ENCODE measurements at places on chromosomes 5 and 9. TPM values are rescaled to one million over a fixed set of nuclear protein-coding genes. Genes with fewer than 3 reads are reported as not detected.

Gene TAS2R1
- total RNA-seq, result not detected

Gene HSPA4
- 270 TPM for total RNA-seq

Gene QSOX2
- 28.0 TPM for total RNA-seq

Gene TLX3
- not detected for total RNA-seq

Gene NDST1
- 3.9 TPM for total RNA-seq

GRCh38 chr5:122179701-122180100, 50.4 kb downstream of the ZNF474 start:
- DNase-seq, result no peak

DNA sequence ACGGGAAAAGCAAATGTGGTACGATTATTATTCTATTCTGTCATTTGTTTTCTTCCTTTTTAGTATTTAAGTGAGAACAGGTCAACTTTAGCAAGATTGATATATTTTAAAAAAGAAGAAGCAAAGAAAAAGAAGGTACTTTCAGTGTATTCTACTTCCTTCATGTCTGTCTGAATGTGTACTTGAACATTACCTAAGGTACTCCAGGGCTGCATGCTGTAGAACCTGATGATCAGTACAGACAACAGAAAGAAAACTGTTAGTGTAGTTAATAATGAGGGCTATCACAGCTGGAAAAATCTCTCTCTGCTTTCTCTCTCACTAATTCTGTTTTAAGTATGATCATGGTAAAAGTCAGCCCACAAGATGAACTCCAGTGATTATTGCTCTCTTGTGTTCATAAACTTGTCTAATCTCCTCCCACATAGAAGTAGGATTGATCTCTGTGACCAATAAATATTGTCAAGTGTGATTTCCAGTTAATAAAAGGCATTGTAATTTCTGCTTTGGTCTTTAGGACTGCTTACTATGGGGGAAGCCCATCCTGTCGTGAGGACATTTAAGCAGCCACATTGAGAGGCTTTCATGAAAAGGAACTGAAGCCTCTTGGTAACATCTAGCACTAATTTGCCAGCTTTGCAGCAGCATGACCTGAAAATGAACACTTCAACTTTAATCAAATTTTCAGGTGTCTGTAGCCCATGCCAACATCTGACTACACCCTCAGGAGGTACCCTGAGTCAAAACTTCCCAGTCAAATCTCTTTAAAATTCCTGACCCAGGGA, 864.0 kb upstream of the ACO1 start:
- no peak for DNase-seq

- no peak for DNase-seq
Observed at GRCh38 chr5:102532123-102532522, 33.3 kb upstream of the SLCO6A1 start.

DNA sequence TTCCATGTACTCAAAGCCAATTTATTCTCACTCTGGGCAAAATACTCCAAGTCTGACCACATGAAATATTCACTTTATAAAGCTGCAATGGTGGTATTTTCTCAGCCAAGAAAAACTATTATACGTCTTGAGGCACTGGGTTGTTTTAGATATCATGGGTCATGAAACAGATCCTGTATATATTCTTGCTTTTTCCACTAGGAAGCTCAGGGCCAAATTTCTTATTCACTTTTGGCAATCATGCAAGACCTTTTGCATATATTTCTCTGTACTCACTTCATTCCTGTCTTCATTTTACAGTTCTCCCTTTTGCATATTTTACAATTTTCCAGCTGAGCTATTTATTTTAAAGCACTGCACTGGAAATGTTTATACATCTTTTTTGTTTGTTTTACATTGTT, 49.8 kb downstream of the GABBR2 start:
- no peak for DNase-seq

GRCh38 chr5:143064676-143065075, 294.5 kb downstream of the ARHGAP26 start:
- DNase-seq, result no peak

DNA sequence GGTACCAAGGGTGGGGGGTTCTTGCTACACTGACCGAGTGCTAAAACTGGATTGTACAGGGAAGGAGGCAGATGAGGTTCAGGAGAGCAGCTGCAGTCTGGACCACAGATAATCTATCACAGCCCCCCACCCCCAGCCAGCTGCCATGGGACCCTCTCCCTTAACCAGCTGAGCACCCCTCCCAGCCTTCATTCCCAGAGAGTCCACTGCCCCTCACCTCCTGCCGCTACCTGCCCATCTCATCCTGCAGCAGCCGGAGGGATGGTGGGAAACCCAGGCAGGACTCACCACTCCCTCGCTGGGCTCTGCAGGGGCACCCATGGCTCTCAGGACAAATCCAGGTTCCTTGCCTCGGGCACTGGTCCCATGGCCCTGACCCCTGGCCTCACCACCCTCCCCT, 66.7 kb downstream of the MRPL36 start:
- no peak for DNase-seq

DNA sequence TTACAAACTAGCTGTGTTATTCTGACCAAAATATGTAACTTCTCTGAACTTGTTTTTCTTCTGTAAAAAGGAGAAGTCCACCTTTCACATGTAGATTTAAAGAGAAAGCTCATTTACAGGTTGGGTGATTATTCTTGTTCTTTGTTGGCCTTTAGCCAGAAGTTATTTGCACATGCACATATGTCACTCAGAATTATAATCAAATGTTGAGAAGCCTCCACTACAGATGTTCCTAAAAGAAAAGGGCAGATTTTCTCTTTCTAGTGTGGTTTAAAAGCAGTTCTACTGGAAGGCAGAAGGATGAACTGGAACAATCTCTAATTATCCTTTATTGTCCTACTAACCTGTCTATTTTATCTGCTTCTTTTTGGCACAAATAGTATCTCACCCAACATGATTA, 209.8 kb upstream of the ELAVL2 start:
- no peak for DNase-seq

DNA sequence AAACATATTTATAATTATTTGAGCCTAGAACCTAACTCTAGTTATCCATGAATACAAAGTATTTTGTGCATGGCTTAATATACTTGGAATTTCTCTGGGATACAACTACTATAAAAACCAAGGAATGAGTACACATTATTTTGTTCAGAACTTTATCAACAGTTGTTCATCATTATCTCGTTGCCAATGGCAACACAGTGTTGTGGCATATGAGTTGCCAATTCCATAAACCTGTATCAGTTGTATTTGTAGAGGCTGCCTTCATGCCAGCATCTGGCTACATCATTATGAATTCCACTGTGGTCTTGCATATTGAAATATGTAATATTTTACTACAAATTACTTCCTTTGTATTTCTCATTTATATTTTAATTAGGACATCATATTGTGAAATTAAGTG, 250.4 kb downstream of the FSTL4 start:
- DNase-seq, result no peak

GRCh38 chr5:116411101-116411571, 163.5 kb downstream of the SEMA6A start:
- DNase-seq, result no peak

DNA sequence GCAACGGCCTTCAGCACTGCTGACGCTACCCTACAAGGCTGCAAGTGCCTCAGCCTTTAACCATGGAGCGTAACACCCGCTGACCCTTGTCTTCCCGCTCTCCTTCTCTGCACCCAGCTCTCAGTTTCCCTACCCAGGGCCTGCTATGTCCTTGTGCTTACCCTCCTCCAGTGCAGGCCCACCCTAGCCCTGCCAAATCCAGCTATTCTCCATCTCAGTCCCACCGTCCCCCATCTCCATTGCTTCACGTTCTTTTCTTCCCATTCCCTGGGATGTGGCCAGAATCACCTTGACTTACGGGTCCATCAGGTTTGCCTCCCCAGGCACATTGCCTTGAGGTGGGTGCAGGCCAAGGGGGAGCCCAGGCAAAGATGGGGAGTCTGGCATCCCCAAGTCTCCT, 91.2 kb downstream of the PAX5 start:
- no peak for DNase-seq

DNA sequence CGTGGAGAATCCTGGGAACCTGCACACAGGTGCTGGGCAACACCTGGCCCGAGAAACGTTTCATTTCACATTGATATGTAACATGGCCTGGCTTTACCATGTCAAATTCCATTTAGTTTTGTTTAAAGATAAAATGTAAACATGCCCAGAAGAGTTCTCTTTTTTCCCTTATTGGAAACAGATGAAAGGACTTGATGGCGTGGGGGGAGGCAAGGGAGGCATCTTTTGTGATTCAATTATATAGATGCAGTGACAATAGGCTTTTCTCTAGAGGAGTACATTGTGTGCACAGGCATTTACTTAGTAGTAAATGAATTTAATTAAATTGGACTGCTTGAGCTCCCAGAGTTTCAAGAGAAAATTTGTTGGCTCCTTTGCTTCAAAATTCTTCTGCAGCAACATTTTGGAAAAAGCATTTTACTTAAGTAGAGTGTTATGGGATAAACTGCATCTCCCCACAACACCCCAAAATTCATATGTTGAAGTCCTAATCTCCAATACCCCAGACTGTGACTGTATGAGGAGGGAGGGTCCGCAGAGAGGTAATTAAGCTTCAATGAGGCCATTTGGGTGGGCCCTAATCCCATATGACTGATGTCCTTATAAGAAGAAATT, 254.3 kb upstream of the NFIL3 start:
- no peak for DNase-seq

DNA sequence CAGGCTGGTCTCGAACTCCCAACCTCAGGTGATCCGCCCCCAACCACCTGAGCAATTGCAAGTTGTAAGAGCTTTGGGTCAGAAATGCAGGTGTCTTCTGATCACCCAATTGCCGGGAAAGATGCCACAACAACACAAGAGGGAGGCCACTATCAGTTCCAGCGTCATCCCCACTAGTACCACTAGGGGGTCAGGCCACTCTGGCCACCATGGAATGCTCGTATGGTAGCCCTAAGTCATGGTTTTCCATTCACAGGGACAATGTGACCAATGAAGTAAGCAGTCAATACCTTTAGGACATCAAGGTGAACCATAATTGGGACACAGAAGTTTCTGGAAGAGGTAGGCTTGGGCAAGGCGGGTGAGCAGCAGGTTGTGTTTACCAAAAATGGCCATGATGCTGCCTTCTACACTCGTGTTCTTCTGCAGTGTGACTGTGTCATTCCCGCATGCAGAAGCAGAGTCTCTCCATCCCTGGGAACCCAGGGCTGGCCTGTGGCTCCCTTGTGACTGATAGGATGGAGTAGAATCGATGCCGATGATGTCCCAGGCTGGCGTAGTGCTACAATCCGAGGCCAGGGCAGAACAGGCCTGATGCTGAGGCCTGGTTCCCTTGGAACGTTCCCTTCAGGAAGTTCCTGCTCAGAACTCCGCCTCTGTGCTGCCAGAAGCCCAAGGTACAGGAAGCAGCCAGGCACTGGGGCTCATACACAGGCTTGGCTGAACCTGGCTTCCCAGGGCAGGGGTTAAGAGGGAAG, 42.2 kb upstream of the ANKRD33B start:
- DNase-seq, result no peak

GRCh38 chr5:31023105-31023504, 170.4 kb upstream of the CDH6 start:
- no peak for DNase-seq

DNA sequence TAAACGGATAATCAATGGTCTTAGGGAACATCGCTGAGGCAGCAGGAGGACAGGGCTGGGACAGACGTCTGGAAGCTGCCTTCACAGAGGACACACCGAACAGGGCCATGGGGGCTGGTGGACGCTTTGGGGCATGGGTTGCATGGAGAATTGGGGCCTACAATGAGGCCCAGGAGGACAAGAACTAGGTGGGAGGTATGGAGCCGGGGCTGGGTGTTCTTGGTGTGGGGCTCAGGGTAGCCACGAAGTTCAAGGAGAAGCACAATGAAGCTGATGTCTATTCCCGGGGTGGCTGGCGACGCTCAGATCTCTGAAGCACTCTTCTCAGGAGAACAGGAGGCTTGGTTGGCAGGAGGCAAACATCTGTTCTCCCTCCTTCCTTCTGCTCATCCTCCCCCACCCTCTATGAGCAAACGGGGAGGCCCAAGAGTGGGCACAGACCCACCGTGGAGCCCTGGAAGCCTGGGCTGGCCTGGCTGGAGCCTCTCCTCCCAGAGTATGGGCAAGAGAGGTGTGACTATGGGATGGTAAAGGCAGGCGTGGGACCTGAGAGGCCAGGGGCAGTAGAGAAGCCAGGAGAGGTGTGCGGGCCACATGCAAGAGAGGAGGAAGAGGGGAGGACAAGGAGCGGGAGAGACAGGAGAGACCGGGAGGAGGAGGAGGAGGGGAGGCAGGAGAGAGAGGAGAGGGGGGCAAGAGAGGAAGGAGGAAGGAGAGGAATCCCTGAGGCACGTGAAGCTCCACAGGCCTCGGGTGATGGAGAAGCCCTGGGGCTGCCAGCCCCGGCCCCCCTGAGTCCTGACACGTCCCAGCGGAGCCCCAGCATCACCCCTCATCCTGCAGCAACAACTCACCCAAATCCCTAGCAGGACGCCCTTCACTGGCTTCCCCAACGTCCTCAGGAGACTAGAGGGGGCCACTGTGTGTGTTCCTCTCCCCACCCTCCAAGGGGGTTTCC, 159.1 kb downstream of the OLFM1 start:
- DNase-seq, result no peak

DNA sequence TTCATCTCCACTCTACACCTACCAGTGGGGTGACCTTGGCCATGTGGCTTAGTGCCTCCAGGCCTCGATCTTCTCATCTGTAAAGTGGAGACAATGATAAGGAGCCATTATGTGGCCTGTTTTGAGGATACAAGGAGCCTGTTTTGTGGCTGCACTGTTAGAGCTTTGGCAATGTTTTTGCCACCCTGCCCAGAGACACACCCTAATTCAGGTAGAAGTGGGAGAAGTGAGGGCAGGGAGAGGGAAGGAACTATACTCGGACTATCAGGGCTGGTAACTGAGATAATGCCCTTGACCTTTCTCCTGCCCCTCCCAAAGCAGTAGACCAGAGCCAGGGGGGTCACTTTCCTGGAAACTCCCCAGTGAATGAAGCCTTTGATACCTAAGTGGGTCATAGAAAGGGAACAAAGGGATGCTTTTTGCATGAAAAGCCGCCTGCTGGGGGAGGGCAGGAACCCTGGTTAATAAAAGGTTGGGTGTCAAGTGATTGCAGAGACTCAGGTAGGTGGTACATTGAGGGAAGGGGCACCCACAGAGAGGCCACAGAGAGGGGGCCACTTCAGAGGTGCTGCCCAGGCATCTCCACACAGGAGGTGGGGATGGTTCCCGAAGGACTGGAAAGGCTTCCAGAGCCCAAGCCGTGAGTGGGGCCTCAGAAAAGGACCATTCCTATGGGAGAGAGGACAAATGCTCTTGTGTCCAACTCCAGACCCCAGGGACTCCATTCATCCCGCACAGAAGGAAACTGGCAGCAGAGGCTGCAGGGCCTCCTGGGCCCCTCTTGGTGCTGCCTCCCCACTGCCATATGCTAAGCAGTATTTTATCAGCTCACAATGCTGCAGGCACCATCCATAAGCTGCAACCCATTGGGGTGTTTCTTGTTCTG, 42.3 kb upstream of the VDAC1 start:
- DNase-seq, result no peak

- DNase-seq, result no peak
Observed at GRCh38 chr5:169595172-169595820, 11.7 kb downstream of the SPDL1 start.

GRCh38 chr9:71929223-71929622, 17.8 kb downstream of the C9orf85 start:
- DNase-seq, result no peak

- DNase-seq, result peak; percentile 69
Observed at GRCh38 chr5:103232393-103232999, 26.1 kb upstream of the MACIR start.

Data from activated CD4-positive, alpha-beta T cell treated with anti-CD3 and anti-CD28 coated beads, Interleukin-2, amount 10 ng/mL, durations not matched to agents 24 days and 14 days (primary cell).